Epithelial cell of proximal tubule (primary cell): ENCODE measurements at places on chromosomes 2 and 18. TPM values are rescaled to one million over a fixed set of nuclear protein-coding genes. Genes with fewer than 3 reads are reported as not detected.

DNA sequence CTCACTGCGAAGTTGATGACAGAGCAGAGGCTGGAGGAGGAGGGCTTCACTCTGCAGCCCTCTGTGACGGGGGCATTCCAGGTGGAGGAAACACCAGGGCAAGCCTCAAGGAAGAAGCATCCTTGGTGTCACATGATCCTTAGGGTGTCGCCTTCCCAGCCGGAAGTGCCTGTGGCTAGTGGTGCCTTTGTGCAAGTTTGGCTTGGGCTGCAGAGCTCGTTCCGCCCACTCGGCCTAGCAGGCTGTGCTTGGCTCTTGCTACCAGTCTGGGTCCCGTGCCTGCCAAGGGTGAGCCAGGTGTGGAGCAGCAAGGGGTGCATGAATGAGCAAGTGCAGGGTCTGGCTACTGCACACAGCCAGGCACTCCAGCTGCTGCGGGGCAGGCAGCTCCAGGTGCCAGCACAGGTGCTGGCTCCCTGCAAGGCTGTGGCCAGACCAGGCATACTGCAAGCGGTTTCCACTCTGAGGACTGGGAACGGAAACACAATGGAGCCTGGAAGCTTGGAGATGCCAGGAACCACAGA, 325.3 kb upstream of the SMIM21 start:
- DNase-seq, result no peak

GRCh38 chr2:201807452-201807999, 1.2 kb downstream of the CDK15 start:
- no peak for DNase-seq

- no peak for DNase-seq
Observed at GRCh38 chr18:59751186-59751585, 54.0 kb upstream of the CCBE1 start.

DNA sequence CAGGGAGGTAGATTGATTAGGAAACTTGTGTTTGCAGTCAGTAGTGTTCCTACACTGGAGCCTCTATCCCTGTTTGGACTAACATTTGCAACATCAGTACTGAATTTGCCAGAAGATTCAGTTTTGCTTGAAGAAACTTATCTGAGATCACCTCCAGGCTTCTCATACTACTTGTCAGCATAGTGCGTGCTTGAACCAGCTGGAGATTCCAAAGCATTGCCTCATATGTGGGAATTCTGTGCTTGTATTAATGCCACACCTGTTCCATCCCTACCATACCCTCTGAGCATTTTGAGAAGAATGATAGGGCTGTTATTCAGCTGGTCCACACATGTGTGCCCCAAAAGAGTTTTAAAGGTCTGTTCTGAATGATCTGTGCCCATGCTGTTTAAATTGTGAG, 148.7 kb downstream of the RAPGEF4 start:
- no peak for DNase-seq

DNA sequence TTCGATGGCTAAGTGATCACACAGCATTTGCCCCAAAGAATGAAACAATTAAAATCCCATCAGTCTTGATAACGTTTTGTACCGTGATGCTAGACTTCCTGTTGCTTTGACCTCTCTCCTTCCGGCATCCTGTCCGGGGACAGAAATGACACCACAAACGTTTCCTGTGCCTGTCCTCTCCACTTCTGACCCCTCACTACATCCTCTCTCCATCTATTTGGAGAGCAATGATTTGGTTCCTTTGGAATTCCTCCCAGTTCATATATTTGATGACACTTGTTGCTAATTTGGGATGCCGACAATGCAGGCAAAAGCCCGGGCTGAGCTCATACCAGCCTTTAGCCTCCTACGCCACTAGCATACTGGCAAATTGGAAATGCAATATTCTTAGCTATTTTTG, 151.2 kb upstream of the CCDC68 start:
- no peak for DNase-seq

DNA sequence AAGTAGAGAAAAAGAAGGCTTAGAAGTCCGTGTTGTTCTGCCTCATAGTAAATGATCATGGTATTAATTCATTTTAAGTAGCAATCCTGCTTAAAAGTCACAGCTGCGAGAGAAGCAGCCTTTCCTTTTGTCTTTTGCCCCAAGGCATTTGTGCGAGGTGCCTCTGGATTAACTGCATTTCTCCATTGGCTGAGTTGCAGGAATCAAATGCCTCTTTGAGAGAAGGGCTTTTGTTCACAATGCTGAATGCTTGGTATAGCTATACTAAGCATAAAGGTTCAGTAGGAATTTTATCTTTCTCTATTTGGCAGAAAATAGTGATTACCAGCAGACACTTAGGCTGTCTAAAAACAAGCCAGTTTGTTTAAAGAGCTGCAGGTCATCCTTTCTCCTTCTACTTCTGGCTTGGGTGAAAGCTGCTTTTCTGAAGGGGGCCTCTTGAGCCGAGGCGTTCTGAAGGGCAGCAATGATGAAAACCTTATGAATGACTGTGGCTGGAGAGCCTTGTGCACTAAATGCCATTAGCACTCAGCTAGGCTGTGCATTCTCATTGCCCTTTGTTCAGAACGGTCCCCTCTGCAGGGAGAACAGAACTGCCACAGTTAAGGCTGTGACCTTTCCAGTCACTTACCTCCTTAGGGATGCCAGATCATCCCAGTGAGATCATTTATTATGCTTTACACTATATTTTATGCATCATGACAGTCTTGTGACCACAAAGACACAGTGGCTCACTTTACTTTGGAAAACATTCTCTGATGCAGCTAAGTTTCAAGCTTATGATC, 68.8 kb upstream of the TMEM87B start:
- DNase-seq, result no peak

GRCh38 chr2:239939736-239940483, 85.2 kb downstream of the NDUFA10 start:
- no peak for DNase-seq

- DNase-seq, result no peak
Observed at GRCh38 chr2:15554525-15555218, 6.5 kb downstream of the NBAS start.

IL1R2 gene
- 5.4 and 12.6 TPM in 2 replicates for total RNA-seq

RAB6C gene
- 0.07 TPM in 1 of 2 replicates, not detected in the other for total RNA-seq

CCDC74A gene
- total RNA-seq, result 22.7 and 27.8 TPM in 2 replicates

DARS1 gene
- 82.8 and 86.0 TPM in 2 replicates for total RNA-seq
